Spleen (tissue), 13 donors: ENCODE measurements at places on chromosomes 7 and 10.

DNA sequence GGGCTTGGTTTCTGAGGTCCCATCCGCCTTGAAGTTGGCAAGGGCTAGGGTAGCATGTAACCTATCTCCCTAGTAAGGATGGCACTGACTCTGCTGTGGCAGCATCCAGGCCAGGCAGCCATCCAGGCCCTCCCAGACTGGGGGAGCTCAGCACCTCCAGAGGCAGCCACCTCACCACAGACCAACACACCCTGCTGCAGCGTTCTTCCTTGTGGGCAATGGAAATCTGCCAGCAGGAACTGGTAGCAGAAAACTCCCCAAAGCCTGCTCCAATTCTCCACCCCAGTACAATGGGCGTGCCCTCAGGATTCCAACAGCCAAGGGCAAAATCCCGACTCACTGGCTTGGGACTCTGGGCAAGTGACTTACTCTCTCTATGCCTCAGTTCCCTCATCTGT lies 27.5 kb downstream of the DLG5 start:
- no peak for DNase-seq

GRCh38 chr10:3094609-3095036 lies 27.3 kb downstream of the PFKP start:
- DNase-seq = no peak

- no peak for DNase-seq
These were observed 65.3 kb downstream of the FZD1 start for GRCh38 chr7:91329571-91329970.

DNA sequence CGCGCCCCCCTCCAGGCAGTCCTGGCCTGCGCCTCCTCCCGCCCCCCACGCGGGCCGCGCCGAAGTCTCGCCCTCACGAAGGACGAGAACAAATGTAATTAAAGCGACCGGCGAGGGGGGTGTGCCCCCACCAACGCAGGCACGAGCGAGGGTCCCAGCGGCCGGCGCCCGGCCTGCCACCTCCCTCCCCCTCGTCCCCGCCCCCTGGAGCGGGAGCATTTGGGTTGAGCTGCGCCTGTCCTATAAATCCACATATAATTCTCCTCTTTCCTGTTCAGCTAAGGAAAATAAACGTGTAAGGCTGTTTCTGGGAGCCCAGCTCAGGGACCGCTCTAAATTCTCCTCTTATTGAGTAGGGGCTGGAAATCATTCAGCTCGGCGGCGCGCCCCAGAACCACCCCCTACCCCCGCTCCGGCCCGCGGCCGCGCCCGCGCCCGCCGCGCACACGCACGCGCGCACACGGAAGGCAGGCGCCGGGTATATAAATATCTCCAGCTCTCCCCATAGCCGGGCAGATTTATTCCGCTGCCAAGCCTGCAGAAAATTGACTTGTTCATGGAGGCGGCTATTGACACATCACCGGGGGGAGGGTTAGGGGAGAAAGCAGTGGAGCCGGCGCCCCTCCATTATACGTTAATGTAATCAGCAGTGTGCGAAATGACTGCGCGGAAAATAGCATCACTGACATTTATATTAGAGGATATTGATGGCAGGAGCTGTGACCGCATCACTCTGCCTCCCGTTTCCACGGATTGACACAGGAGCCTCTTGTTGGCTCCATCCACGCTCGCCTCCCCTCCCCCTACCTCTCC lies 61.6 kb upstream of the BTRC start:
- no peak for DNase-seq

DNA sequence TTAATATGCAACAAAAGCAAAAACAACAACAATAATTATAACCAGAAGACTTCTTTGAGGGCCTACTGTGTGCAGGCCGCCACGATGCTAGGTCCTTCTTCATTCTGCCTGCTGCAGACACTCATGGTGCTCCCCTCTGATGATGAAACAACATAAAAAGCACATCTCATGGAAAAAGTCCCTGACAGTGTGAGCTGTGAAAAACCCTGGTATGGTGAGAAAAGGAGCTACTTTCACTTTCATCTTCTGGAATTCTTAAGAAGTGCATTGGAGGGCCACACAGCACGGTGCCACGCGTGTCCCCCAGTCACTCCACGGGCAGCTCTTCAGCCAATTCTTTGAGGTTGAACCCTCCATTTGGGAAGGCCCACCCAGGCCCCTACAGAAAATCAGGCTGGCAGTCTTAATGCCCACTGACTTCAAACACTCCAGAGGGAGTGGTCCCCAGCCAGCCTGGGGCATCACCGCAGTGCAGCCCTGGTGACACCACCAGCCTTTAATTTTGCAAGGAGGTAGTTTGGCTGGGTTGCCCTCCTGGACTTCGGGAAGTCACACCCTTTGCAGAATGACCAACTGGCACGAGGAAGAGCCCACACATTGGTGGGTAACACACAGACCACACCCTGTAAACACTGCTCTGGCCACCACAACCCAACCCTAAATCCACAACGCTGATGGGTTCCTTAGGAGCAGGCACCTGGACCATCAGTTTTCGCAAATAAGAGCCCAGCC lies 7.7 kb downstream of the KCNMA1 start:
- no peak for DNase-seq

DNA sequence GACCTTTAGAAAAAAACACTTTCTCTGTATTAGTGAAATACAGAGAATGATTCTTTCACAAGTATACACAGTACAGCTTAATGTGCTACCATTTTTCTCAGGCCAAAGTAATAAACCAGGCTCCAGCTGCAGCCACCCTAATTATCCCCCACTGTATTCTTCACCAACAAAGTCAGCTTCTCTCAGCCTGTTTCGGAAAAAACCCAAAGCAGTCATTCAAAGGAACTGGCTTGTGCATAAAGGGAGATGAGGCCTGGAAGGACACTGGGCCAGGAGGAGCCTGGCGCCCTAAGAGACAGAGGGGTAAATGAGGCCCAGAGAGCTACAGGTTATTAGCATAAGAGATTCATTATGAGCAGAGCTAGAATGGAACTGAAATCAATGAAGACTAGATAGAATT lies 9.2 kb downstream of the USP54 start:
- no peak for DNase-seq

GRCh38 chr7:96707901-96708774 lies 1.5 kb downstream of the SEM1 start:
- no peak for DNase-seq

DNA sequence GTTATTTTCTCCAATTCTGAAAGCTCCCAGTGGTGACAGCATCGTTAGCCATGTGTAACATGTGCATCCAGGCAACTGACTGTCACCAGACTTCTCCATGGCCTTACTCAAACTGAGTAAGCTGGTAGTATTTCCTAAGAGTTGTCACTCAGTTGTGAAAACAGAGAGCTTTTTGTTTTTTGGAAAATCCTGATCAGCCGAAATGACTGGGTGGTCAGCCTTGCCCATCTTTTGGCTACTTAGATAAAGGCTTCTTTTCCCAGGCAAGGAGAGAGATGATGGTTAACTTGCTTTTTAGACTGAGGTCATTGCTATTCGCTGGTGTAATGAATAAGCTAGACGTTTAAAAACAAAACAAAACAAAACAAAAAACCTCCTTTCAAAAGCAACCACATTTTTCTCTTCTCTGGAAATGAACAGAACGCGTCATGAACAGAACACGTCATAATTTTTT lies 159.5 kb upstream of the KLF14 start:
- no peak for DNase-seq

DNA sequence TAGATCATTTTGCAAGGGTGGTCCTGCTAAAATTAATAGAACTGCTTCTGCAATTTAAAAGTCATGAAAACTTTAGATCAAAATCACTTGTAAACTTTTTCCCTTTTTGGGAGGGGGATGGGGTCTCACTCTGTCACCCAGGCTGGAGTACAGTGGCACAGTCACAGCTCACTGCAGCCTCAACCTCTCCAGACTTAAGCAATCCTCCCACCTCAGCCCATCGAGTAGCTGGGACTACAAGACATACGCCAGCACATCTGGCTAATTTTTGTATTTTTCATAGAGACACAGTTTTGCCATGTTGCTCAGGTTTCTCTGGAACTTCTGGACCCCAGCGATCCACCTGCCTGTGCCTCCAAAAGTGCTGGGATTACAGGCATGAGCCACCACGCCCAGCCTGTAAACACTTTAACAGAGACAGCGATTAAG lies 79.7 kb downstream of the LRRC17 start:
- no peak for DNase-seq

DNA sequence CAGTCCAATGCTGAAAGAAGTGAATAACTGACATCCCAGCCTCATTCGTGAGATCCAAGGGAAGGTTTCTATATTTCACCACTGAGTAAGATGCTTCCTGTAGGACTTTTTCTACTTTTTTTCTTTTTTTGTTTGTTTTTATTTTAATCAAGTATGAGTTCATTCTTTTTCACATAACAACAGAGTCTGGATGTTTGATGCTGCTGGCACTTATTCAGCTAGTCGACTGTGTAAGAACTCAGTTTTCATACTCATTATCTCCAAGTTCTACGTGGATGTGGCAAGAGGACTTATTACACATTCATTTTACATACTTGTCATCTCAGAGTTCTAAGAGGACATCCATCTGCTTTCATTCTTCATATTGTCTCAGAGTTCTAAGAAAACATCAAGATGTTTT lies 86.9 kb downstream of the CPXM2 start:
- DNase-seq = no peak

GRCh38 chr10:121819049-121819448 lies 108.8 kb downstream of the ATE1 start:
- DNase-seq = no peak

GRCh38 chr7:37438906-37439652 lies 9.6 kb downstream of the ELMO1 start:
- no peak for DNase-seq

DNA sequence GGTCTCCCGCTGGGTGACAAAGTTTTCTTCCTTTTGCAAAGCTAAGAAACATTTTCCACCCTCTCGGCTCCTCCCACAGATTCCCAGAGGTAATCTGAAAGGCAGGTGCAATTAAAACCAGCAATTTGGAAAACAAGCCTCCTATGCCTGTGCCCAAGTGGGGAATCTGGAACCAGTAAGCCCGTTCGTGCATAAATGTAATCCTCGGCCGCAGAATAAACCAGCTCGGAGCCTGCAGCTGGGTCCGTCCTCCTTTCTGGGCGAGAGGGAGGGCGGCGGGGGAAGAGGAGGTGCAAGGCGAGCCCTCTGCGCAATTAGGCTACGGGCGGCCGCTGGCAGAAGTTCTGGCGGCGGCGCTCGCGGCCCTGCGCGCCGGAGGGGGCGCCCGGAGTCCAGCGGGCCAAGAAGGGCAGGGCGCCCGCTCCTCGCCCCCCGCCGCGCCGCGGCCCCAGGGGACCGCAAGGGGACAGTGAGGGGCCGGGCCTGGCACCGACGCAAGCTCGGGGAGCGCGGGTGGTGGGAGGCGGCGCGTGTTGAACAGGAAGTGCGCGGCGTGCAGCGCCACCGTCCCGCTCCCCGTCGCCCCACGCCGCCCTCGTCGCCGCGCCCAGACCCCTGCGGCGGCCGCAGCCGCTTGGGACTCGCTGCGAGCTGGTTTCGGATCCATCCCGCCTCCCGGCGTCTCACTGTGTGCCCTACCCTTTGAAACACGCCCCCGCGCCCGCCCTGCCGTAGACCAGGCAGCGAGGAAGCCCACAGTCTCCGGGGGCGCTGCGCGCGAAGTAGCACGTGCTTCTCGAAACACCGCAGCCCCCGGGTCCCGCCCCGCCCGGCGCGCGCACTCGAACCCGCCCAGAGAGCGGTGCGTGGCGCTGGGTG lies at the start of gene PRKAG2:
TSS of gene PRKAG2 (minus strand) at position 217 of the 879 bp plus-strand sequence. CDS start 495 bp downstream, outside the sequence.
- peak; percentile 93 for DNase-seq

- DNase-seq = no peak
These were observed 4.0 kb upstream of the BORCS7 start for GRCh38 chr10:102850025-102850518.

GRCh38 chr10:23780331-23780730 lies 341.5 kb downstream of the OTUD1 start:
- no peak for DNase-seq

- no peak for DNase-seq
These were observed 41.1 kb downstream of the ASZ1 start for GRCh38 chr7:117386110-117386706.

- peak; percentile 74 for DNase-seq
These were observed 45.0 kb downstream of the TNS3 start for GRCh38 chr7:47536661-47537611.
